ENCODE measurements at places on chromosomes 7 and 10. TPM values are rescaled to one million over a fixed set of nuclear protein-coding genes. Genes with fewer than 3 reads are reported as not detected.

- no peak for DNase-seq
Measured at GRCh38 chr10:1101946-1102345, 45.8 kb downstream of the WDR37 start.

Gene STOX1
- total RNA-seq = 4.0 TPM

Gene PRLHR
- total RNA-seq = 2.6 TPM

GRCh38 chr7:26378016-26378415 is 86.4 kb downstream of the SNX10 start:
- no peak for DNase-seq

Gene COL26A1
- 10.6 TPM for total RNA-seq

DNA sequence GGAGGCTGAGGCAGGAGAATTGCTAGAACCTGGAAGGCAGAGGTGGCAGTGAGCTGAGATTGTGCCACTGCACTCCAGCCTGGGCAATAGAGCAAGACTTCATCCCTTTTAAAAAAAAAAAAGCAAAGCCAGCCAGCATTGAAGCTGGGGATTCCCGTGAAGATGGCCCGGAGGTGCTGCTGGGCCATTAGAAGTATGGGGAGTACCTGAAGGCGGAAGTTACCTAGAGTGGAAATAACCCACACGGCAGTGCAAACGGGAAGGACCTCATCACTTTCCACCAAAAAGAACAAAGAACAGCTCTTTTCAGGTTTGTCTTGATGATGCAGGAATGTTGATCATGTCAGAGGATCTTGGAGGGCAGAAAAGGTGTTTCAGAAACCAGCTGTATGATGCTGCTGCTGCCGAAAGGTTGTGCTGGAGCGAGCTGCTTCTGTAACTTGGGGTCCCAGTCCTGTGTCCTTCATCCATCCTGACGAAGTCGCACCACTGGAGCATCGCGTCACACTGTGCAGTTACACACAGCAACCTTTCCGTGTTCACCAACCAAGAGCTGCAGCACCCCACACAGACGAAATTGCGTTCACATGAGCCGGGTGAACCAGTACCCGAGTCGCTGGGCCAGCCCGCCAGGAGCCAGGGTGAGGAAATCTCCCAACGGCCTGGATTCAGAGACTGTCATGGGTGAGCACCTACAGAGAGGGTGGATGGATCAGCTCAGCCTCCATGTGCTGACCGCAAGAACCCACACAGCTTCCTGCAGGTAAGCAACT is 8.2 kb downstream of the ZFAND2A start:
- no peak for DNase-seq

- DNase-seq = no peak
Measured at GRCh38 chr7:40439686-40440085, 304.9 kb downstream of the SUGCT start.

Gene ADIRF
- total RNA-seq = not detected

Gene WEE2
- not detected for total RNA-seq

- no peak for DNase-seq
Measured at GRCh38 chr7:23184709-23185359, 3.0 kb downstream of the NUP42 start.

- peak; percentile 77 for DNase-seq
Measured at GRCh38 chr10:33005322-33006301, 47.6 kb upstream of the ITGB1 start.

GRCh38 chr10:14889318-14889717 is 10.7 kb downstream of the SUV39H2 start:
- DNase-seq = no peak

Gene FASTK
- total RNA-seq = 118 TPM

Gene RADIL
- total RNA-seq = 11.8 TPM

DNA sequence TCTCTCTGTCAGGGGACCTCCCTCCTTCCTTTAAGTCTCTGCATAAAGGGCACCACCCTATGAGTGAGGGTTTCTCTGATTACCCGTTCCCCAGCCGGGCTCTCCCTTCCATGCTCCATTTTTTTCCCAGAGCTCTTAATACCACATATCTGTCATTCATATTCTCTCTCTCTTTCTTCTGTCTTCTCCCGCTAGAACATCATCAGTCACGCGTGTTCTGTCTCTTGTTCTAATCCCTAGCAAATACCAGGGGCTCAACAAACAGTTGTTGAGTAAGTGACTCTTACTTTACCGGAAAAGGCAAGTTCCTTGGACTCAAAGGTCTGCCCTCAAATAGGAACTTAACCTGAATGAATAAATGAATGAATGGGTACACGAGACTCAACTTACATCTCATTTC is 68.5 kb downstream of the RSU1 start:
- DNase-seq = no peak
